ENCODE measurements at places on chromosomes 1 and 21.

DNA sequence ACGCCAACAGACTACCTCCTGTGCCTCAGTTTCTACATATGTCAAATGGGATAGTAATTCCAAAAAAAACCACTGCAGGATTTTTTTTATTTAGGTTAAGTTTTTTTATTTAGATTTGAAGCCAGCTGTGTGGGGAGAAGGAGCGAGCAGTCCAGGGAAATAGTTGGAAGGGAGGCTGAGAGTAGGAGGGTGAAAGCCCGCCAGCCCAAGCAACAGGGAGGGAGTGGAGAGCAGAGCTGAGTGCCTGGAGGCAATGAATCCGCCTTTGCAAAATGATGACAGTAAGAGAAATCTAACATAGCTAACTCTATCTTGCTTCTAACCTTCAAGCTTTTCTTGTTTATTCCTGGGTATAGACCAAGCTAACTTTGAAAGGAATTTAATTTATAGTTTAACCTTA lies 15.6 kb upstream of the C1orf198 start:
- DNase-seq = no peak

GRCh38 chr1:24949331-24949881 lies 19.3 kb upstream of the RUNX3 start:
- DNase-seq = no peak

DNA sequence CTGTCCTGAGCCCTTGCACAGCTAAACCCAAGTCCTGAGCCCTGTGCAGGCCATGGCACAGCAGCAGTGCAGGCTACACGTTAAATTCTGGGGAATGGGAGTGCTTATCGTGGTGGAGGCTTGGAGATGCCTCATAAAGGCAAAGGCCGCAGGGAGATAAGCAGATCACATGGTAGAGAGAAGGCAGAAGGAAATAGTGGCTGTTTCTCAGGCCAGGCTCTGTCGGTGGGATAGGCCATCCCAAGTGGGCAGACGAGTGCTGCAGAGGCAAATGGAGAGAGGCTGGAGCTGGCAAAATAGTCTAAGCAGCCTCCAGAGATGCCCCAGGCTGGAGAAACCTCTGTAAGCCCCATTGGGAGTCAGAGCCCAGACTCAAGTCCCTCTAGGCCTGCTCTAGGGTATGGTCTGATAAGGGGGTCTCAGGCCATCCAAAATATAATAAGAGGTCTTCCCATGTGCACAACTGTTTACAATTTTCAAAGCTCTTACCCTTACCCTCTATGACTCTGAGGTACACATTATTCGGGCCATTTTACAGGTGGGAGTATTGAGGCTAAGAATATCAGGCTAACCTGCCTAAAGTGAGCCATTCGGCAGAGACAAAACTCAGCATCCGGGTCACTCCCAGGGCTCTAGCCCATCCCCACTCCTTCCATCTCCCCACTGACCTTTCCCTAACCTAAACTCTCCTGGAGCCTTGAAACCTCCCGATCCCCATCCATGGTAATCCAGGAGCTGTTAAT lies 79.6 kb downstream of the NKAIN1 start:
- no peak for DNase-seq

DNA sequence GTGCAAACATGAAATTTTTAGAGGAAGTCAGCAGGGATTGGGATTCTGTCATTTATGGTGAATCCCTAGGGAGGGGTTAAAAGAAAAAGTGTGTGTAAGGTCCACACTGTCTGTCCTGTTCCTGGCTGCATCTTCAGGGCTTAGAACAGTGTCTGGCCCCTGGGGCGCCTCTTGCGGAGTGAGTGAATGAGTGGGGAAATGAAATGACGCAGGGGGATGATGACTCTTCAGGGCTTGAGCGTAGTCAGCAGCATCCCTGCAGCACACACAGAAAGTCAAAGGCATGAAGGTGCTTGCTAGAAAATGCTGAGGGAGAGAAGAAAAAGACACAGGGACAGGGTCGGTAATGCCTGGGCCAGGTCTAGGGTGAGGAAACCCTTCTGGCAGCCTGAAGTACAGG lies 57.8 kb downstream of the PGBD5 start:
- no peak for DNase-seq

DNA sequence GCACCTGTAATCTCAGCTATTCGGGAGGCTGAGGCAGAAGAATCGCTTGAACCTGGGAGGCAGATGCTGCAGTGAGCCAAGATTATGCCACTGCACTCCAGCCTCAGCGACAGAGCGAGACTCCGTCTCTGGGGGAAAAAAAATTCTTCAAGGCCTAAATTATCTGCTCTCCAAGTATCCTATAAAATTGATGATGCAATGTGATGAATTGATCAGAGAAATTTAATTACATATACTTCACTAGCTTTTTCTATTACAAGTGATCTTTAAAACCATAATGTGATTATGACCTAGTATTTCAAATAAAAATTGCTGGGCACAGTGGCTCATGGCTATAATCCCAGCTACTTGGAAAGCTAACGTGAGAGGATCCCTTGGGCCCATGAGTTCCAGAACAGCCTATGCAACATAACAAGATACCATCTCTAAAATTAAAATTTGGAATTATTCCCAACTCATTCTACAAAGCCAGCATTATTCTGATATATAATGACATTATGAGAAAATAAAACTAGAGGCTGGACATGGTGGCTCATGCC lies 43.7 kb downstream of the ARID4B start:
- DNase-seq = no peak

DNA sequence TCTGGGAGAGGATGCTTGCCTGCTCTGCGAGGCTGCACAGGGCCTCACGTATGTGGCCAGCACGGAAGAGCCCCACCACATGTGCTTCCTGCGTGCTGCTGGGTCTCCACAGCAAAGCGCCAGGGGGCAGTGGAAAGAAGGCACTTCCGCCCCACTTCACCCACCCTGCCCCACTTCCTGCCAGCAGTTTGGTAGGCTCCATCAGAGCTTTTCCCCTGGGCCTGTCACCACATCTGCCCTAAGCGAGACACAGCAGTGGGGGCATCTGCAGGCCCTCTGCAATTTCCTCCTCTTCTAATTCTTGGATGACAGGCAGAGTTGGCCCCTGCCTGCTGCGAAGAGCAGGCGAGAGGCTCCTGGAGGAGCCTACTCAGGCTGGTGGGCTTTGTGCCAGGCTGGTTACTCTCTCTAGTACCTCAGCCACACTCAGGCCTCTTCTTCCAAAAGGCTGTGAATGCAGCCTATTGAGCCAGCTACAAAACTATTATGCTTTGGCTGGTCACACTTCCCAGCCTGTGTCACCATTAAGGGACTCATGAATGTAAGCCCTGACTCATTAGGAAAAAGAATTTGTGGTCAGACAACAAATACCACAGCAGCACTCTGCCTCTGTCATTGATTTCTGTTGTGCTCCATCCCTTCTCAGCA lies 25.0 kb downstream of the CD244 start:
- peak; percentile 88 for DNase-seq

DNA sequence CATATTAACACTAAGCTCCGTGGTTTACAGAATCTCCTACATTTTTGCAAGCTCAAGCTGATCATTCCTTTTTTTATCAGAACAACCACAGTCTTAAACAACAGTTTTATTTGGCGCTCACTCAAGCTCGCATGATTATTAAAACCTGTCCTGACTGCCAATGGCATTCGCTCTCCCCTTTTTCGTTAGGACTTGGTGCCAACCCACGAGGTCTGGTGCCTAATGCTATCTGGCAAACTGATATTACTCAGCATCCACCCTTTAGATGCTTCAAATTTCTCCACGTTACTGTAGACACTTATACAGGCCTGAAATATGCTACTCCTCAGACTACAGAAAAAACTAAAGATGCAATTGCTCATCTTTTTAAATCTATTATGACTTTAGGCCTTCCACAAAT lies 23.0 kb upstream of the ITLN1 start:
- no peak for DNase-seq

- no peak for DNase-seq
These were observed 11.8 kb upstream of the SFN start for GRCh38 chr1:26851106-26851684.
